ENCODE measurements at places on chromosomes 7 and 10.
A peak's percentile ranks its signal among the peaks of the same experiment; 100 is the strongest.

DNA sequence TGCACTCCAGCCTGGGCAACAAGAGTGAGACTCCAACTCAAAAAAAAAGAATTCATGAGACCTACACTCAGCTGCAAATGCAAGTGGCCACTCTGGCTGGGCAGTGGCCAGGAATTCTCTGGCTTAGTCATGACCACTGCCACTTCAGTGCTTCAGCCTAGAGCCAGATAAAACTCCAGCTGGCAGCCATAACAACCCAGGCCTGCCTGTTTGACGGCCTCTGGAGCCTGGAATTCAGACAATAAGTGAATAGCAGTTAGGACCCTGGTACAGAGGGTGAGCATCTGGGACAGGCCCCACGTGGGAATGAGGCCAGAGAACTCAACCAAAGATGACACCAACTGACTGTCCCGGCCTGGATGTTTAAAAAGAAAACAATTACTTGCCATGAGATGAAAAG, 18.9 kb downstream of the RCC1L start:
- peak; percentile 91 for DNase-seq

DNA sequence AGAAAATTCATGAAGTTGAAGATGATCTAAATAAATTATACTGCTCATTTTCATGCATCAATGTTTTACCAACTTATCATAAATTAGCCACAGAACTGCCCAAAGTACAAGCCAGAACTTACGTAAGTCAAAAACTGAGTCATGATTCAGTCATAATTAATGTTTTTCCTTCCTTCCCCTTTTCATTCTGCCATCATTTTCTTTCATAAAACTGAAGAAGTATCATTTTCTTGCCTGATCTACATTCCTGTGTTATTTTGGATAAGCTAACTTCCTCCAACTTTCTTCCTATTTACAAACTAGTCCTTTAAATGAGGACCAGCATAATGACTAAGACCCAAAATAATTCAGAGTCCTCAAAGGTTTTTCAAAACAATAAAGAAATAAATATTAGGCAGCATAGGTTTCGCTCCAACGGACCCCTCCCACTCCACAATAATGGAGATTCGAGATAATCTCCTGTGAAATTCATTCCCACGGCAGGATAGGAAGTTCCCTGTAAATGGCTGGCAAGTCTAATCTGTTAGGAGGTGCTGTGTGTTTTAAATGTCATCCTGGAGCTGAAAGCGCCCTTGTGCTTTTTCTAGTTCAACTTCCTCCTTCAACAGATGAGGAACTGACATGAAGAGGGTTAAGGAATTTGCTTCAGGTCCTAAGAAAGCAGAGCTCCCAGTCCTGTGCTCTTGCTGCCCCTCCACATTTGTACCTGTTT, 218.9 kb downstream of the DOCK4 start:
- peak; percentile 80 for DNase-seq

GRCh38 chr10:16521311-16522016, at the start of gene C1QL3:
Gene C1QL3, minus strand, starts transcription at chr10:16521879. Its CDS starts 814 bp downstream, at chr10:16521065.
- peak; percentile 24 for DNase-seq

DNA sequence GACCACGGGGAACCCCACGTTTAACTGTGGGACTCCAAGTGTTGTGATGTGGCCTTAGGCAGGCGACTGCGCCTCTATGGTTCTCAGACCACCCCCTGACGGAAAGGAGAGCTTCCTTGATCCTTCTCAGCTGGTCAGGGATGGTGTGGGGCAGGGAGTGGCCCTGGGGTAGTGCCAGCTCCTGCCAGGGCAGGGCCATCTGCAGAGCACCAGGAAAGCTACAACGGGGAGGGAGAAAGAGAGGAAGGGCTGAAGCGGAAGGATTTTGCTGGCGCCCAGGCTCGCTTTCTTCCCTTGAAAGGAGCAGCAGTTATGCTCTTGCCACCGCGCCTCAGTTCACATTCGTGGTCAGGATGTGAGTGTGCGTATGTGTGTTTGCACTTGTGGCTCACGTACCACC, 74.9 kb upstream of the PCBD1 start:
- DNase-seq, result no peak

GRCh38 chr7:75813084-75813483, 522 bp downstream of the CCL24 start:
- peak; percentile 13 for DNase-seq

DNA sequence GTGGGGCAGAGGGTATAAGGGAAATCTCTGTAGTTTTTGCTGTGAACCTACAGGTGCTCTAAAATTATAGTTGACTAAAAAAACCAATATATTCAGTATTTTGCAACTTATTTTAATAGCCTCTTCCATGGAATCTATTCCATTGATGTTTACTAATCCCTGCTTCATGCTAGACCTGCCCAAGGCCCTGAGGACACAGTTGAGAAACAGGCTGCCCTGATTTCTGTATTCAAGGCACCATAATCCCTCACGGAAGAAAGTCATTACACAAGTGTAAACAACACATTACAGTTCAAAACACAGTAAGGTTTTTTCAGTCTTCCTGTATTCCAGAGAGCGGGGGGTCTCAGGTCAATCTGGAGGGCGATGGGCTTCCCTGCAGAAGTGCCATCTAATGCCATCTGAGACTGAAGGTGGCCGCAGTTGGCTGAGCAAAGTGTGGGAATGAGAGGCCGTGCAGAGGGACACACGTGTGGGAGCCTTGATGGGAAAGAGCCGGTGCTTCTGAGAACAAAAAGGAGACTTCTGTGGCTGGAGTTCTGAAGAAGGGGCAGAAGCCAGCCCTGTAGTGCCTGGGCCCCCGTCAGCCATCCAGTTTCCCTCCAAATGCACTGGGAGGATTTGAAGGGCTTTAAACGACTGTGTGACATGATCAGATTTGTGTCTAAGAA, 146.9 kb downstream of the PTPN20 start:
- no peak for DNase-seq

DNA sequence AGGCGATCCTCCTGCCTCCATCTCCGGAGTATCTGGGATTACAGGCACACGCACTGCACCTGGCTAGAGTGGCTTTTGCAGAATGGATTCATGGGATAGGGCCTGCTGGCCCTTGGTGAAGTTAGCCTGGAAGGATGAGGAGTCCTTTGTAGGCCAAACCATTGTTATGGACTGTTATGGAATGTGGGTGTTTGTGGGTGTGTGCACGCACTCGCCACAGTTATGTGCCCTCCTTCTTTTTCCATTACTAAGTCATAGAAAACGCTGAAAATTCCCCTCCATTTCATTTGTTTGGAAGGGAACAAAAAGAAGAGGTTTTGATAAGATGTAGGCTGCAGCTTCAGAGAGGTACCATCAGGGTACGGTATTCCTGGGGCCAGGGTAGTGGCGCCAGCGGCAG, 15.0 kb downstream of the ZNF862 start:
- DNase-seq, result no peak

DNA sequence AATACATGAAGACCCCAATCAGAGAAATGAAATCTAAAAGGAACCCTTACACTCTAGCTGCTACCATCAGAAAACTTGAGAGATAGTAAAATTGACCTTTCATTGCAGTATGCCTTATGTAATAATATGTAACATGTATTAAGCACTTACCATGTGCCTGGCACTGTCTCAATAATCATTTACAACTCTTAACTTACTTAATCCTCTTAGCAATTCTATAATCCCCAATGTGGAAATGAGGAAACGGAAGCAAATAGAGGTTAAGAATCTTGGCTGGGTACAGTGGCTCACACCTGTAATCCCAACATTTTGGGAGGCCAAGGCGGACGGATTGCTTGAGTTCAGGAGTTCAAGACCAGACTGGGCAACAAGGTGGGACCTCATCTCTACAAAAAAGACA, 29.8 kb upstream of the FHIP2A start:
- no peak for DNase-seq

DNA sequence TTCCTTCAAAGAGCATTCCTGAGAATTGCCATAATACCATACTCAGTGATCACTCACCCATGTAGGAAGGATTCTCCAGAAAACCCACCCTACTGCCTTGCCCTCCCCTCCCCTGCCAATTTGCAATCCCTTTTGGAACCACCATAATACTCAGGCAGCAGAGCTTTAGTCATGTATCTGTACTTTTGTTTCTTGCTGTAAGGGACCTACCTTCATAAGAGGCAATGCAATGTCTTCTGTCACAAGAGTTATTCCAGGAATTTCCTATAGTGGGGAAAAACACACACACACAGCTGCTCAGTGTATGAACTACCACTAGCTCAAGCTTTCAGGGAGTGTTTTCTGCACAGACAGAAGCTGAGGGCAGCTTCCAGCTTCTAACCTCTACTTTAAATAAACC, 67.0 kb downstream of the GSAP start:
- no peak for DNase-seq

- peak; percentile 50 for DNase-seq
These were observed 56.7 kb downstream of the VSTM4 start for GRCh38 chr10:49058463-49059255.

- DNase-seq, result no peak
These were observed 368.8 kb downstream of the SFMBT2 start for GRCh38 chr10:7042000-7042399.

GRCh38 chr7:103551016-103551415, 105.0 kb upstream of the SLC26A5 start:
- DNase-seq, result no peak

- peak; percentile 62 for DNase-seq
These were observed 28.1 kb upstream of the GPR22 start for GRCh38 chr7:107441581-107442422.

GRCh38 chr7:72028267-72028666, 383.9 kb downstream of the CALN1 start:
- no peak for DNase-seq

DNA sequence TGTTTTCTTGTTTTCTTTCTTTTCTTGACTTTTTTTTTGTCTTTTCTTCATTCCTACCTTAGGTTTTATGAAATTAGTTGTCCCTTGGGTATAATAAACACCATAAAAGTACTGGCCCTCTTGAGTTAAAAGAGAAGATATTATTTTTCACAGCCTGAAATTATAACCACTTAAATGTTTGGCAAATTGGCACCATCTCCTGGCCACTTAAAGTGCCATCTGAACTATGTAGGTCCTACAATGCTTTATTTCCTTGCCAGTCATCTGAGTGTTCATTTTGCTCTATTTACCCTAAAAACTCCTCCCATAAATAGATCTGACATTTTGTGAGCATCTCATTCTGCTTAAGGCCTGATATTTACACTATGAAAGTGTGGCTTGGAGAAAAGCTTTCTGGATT, 98.9 kb upstream of the PRKCQ start:
- DNase-seq, result no peak

DNA sequence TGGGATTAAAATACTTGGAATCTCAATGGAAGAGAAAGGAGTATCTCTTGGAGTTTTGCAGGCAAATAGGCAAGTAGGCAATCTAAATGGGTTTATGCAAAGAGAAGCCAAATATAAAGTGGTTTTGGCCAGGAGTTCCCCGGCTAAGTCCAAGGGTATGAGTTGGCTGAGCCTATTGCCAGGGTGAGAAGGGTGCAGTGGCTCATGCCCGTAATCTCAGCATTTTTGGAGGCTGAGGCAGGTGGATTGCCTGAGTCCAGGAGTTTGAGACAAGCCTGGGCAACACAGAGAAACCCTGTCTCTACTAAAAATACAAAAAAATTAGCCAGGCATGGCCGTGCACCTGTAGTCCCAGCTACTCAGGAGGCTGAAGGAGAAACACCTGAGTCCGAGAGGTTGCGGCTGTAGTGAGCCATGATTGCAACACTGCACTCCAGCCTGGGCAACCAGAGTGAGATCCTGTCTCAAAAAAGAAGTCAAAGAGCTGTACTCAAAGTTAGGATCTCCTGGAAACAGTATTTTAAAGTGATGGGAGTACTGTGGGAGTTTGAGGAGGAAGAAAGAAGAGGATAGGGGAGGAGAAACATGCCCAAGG, 130.4 kb upstream of the RAB18 start:
- no peak for DNase-seq

DNA sequence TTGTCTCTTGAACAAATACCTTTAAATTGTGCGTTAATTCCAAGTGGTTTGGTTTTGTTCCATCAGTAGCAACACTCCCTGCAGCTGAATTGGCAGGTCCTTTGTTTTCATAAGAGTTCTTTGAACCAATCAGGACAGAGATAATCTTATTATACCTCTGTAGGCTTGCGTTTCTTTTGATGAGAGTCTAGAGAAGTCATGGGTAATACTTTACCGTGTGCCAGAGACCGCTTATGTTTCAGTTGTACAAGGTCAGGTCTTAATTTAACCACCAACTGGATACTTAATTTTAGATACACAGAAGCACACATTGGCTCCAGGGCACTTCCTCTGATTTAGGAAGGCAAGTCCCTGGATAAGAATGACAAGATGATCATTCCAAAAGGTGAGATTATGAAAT, at the start of gene ASB15:
TSS of gene ASB15 (plus strand) at position 292 of the 400 bp plus-strand sequence. CDS start 12,682 bp downstream, outside the sequence.
- no peak for DNase-seq
